Stimulated activated CD4-positive, alpha-beta T cell treated with anti-CD3 and anti-CD28 coated beads, Interleukin-1b, Interleukin-23, amount 100 ng/mL, for 4 hours (primary cell): ENCODE measurements at places on chromosomes 5 and 9.

GRCh38 chr9:72858089-72858912 lies 94.6 kb downstream of the ALDH1A1 start:
- no peak for DNase-seq

- DNase-seq: no peak
Measured at GRCh38 chr9:124437086-124437485, 13.2 kb upstream of the ADGRD2 start.

GRCh38 chr9:5446451-5447236 lies 3.7 kb upstream of the CD274 start:
- no peak for DNase-seq

DNA sequence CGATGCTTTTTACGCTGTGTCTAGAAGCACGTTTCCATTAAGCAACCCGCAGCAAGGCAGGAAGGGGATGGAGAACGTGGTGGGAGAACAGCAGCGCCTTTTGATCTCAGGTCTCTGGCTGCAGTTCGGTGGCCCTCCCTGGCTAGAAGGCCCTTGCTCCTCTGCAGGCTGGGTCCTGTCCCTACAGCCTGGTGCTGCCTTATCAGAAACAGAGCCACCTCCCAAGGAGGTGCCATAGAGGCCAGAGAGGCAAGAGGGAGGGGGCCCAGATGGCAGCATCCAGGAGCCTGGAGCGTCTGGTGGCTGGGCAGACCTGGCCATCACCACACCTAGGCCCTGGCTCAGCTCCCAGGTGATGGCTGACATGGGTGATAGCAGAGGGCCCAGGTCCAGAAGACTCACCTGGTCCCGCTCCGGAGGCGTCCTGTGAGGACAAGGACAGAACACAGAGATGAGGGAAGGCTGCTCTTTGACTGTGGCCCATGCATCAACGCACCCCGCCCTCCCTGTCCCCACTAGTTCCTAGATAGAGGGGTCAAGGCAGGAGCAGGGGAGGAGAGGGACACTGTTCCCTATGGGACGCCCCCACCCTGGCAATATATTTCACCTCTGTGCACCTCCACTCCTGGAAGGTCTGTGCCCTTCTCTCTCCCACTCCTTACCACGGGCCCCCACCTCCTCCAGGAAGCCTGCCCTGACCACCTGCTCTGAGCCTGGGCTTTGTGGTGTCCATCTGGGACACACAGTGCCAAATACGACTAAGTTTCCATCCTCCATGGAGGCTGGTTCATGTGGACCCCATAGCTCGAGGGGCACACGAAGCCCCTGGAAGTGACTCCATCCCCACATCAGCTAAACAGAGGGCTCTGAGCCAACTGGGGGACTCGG lies 41.6 kb upstream of the SARDH start:
- DNase-seq: no peak

GRCh38 chr5:141430332-141431113 lies at the start of gene PCDHGA12:
TSS of gene PCDHGA12 (plus strand) at chr5:141430507. CDS start at chr5:141430760, 253 bp downstream.
- no peak for DNase-seq

- DNase-seq: no peak
Measured at GRCh38 chr5:17951392-17952169, 317.3 kb downstream of the TAF11L14 start.
